ENCODE measurements at places on chromosomes 12 and 14. TPM values are rescaled to one million over a fixed set of nuclear protein-coding genes. Genes with fewer than 3 reads are reported as not detected.

GRCh38 chr12:47992776-47993175 lies 11.5 kb downstream of the COL2A1 start:
- DNase-seq = no peak

DNA sequence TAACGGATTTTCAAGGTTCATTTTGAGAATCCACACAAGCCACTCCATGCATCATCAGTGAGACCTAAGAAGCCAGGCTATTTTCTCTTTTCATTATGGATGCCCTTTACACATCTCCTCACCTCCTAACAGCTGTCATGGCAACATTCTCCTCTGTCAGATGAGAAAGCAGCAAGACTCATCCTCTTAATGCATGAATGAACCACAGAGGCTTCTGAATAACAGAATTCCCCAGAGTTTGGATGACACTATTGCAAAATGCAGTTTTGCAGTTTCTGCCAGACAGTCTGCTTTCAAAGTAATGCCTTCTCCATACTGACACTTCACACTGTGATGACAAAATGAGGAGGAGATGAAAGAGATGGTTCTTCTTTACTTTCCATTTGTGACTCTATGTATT lies 286.7 kb upstream of the GRIP1 start:
- DNase-seq = no peak

DNA sequence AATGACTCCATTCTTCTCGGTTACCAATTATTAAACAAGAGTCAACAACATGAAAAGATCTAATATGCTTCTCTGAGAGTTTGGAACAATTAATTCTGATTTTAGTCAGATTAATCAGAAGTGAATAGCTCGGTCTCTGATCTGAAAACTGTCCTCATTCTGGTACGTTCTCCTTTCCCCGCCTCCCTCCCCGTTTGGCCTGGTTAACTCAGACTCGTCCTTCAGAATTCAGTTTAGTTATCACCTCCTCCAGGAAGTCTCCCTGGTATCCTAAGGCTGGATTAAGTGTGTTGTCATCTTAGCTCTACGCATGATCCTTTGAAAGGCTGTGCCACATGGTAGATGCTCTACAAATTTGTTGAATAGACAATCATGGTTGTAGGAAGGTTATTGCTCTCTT lies 22.2 kb downstream of the MAP4K5 start:
- DNase-seq = no peak

The HNF1A gene
- 55.5 TPM for polyA plus RNA-seq

GRCh38 chr14:104893435-104894207 lies 28.6 kb downstream of the CEP170B start:
- no peak for DNase-seq

DNA sequence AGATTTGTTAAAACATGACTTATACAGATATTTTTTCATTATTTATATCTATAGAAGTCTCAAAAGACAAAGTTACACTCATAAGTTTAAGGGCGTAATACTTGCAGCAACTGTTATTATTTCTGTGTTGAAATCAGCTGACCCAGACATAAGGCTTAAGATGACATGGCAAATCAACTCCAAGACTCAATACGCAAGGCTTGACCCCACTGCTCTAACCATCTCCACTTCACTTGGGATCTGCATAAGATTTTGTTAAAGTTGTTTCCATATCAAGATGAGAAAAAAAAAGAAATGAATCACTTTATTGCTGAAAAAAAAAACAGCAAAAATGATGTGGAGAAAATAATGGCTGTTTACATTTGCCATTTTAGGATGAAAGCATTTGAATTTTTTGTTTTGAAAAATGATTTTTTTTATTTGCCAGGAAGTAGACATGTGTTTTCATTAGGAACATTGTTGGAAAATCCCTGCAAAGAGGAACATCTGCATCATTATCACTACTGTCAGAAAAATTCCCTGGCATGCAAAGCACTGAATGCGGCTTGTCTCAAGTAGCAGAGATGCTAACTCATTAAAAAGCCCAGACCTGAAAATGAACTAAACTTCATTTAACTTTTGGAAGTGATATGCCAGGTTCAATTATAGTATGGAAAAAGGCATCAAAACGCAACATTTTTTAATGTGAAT lies 73.5 kb downstream of the LIN7A start:
- no peak for DNase-seq

DNA sequence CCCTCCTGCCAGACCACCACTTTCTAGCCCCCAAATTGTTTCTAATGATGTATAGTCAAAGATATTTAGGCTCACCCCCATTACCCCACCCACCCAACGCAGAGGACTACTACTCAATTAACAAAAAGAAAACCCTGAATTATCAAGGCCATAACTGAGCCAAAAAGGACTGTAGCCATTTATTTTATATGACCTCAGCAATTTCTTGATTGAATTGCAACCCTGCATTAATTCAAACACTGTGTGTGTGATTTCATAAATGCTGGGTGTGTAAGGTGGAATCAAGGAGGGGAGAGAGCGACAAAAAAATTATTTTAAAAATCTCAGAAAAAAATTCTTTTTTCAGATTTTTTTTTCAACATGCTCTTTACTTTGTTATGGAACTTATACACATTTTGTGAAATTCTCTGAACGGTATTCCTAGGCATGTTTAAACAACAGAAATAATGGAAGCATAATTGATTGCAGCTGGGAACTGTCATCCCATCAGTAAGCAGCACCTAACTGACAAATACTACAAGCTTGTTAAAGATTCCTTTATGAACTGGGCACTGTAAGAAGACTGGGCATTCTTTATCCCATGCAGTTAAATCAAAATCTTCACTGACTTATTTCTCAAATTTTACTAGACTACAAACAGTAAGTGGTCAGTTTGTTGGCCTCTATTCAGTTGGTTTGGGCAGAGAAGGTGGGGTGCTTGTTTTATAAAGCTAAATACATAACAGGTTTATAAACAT lies 179.1 kb downstream of the SOX5 start:
- DNase-seq = no peak

All from large intestine (tissue), 12 donors.